ENCODE measurements at places on chromosomes 5 and 9.

- DNase-seq: no peak
These were observed 231.3 kb upstream of the CD180 start for GRCh38 chr5:67427850-67428298.

DNA sequence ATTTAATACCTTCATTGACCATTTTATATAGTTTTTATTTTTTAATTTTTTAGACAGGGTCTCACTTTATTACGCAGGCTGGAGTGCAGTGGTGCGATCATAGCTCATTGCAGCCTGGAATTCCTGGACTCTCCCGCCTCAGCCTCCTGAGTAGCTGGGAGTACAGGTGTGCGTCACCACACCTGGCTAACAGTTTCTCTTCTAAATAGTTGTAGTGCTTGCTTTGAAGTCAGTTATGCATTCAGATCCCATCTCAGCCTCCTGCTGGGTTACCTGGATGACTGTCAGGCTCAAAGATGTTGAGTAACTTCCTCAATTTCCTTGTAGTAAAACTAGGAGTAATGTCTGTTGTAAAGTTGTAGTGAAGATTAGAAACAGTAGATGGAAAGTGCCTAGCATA is 21.4 kb downstream of the SNX18 start:
- DNase-seq: no peak

DNA sequence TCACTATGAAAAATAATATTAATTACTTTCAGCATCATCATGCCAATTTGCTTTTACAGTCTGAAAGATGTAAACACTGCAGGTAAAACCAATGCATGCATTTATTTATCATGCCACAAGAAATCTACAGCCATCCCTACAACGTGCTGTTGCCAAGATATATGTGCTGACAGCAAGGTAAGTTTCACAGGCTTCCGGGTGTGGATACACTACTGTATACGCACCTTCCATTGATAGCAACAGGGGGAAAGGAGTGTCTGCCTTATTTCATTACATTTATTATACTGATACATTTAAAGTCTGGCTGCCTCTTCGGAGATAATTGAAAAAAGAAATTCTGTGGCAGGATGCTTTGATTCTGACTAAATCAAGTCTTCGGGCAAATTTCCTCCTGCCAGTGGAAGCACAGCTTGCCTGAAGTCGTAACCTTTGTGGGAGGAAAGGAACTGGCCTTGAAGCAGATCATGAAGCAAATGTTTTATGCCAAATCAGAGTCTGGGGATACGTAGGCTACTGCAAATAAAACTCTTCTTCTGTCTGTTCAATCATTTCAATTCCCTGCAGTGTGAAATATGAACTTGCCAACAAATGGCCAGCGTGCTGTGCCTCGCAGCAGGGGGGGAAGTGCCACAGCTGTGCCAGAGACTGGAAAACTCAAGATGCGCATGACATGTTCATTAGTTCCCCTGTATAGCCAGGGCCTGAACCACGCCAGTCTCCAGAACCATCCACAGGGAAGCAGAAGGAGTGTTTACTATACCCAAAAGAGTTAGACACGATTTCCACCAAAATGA is 268.1 kb downstream of the EFNA5 start:
- peak; percentile 29 for DNase-seq

GRCh38 chr5:16690243-16690852 is 73.6 kb upstream of the RETREG1 start:
- DNase-seq: peak; percentile 56

GRCh38 chr9:20446248-20446647 is 176.1 kb downstream of the MLLT3 start:
- no peak for DNase-seq

DNA sequence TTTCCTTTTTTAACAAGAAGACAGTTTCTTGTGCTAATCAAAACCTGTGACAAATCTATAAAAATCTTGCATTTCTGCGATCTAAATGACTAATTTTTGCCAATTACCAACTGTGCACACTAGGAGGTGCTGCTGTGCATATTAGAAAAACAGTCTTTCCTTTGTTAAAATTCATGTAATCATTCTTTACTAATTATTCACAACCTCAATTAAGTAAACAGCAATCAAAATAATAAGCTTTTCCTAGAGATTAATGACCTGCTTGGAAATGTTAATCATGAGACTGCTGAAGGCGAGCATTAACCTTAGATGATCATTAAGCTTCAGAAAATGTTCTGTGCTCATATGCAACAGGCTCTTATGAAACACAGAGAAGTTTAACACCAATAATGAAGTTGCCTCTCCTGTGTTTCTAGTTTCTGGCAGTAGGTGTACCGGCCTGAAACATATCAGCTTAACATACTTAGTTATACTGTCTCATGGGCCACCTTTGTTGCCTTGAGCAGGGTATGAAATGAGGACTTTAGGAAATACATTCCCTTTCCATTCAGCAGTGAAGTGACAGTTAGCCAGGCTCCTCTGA is 17.7 kb downstream of the RFESD start:
- peak; percentile 27 for DNase-seq

DNA sequence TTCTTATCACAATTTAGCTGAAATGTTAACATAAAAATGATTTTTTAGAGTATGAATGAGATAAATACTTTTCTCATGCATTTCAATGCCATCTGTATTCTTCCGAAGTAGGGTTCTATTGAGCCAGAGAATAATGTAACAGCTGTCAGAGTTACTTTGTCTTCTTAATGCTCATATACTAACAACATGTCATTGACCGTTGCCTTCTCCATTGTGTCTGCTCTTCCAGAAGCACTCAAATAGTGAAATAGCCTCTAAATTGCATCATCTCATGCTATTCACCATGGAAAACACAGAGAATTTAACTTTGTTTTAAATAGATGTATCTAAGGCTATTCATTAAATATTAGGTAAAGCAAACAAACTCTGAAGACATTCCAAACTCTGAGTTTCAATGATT is 1875.9 kb upstream of the CDH9 start:
- no peak for DNase-seq

GRCh38 chr5:90504743-90505142 is 24.6 kb downstream of the LYSMD3 start:
- no peak for DNase-seq

DNA sequence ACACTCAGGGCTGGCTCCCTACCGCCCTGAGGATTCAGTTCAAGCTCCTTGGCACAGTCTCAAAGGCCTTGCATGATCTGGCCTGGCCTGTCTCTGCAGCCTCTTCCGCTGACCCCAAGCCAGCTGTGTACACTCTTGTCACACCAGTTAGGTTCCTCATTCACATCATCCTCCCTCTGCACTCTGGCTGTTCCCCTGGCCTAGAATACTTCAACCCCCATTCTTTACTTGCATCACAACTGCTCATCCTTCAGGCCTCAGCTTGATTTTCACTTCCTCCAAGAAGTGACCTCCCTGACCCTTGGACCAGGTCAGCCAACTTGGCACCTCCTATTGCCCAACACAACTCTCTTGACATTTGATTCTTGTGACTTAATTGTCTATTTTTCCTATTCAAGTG is 18.9 kb upstream of the PFDN1 start:
- DNase-seq: no peak

DNA sequence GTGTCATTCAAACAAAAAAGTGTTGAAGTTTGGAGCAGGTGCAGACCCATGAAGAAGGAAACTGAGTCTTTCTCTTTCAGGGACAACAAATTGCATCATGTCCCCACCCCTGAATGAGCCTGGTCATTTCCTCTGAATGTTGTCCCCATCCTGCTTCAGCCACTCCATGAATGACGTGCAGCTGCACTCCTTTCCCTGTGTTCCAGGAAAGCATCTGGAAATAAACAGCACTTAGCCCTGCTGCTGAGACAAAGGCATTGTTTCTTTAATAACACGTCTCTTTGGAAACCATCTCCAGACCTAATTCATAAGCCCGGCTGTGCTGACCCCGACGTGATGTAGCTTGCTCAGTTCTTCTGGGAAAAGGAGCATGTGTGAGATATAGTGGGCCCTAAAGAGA is 682.3 kb downstream of the BRINP1 start:
- DNase-seq: no peak

DNA sequence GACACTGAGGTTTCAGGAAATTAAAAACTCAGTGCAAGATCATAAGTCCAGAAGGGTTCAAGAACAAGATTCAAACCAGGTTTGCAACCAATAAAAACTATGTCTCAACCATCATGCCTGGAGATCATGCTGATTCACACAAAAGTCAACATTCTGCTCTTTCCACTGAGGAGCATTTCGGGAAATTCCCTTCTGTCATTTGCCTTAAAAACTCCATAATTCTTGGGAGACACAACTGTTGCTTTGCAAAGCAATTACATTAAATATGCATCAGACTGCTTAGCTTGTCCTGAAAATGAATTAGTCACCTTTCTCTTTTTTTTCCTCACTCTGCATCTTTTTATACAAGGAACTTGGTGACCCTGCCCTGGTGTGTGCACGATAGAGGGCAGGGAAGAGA is 275.9 kb upstream of the ZNF462 start:
- DNase-seq: peak; percentile 8

DNA sequence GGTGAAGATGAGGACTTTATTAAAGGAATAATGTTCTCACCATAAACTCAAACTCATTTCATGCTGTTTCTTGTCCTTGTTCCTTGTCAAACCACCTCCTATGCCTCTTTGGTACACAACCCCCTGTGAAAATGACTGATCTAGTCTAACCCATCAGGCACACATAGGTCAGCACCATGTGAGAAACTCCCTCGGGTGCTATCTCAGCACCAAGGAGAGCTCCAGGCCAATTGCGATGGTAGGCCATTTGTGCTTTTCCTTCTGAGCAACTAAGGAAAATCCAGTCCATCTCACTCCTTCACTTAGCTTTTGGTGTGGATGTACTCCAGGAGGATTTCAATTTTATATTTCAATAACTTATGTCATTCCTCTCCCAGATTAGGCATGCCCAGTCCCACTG is 199.8 kb downstream of the ZNF608 start:
- DNase-seq: peak; percentile 53

GRCh38 chr9:100324594-100325200 is 28.0 kb downstream of the TEX10 start:
- peak; percentile 51 for DNase-seq

DNA sequence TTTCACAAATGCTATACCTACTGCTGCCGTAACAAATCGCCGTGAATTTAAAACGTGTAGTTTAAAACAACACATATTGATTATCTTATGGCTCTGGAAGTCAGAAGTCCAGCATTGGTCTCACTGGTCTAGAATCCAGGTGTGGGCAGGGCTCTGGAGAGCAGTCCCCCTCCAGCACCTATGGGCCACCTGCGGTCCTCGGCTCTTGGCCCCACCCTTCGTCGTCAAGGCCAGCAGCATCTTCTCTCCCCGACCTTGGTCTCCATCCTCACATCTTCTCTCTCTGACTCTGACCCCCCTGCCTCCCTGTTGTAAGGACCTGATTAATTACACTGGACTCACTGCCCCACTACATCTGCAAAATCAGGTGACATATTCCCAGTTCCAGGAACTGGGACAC is 106.4 kb upstream of the COL5A1 start:
- DNase-seq: no peak

- peak; percentile 36 for DNase-seq
These were observed 69.5 kb upstream of the HSPB3 start for GRCh38 chr5:54385994-54386393.

- DNase-seq: no peak
These were observed 176.0 kb downstream of the PTPRD start for GRCh38 chr9:10436756-10437155.

DNA sequence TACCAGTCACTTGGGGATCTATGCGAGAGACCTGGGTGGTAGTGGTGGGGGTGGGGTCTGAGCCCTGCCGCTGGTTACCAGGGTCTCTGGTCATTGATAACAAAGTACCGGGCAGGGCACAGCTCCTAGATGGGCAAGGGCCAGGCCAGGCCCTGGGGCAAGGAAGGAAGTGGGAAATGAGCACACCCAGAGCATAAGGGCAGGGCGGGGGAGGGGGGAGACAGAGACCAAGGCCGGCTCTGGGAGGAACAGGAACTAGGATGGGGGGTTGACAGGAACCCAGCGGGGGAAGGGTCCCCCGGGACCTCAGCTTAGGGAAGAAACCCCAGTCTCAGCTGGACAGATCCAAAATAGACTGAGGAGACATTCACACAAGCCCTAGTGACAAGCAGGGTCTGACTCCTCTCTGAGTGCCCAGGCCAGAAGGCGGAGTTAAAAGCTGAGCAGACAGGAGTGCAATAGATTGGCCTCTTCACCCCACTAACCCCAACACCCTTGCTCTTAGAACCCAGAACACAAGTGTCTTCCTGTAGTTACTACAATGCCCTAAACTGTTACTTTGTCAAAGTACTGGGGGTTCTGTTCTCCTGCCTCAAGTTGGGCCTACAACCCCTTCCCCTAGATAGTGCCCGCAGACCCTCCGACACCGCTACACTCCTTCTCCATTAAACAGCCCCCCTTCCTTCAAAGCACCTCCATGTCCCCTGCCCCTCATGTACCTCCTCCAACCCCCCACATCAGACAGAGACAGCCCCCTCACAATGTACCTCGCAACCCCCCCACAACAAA is 628 bp downstream of the ATOSB start:
- peak; percentile 81 for DNase-seq

- peak; percentile 96 for DNase-seq
These were observed 454.5 kb downstream of the HINT1 start for GRCh38 chr5:130710596-130710995.

DNA sequence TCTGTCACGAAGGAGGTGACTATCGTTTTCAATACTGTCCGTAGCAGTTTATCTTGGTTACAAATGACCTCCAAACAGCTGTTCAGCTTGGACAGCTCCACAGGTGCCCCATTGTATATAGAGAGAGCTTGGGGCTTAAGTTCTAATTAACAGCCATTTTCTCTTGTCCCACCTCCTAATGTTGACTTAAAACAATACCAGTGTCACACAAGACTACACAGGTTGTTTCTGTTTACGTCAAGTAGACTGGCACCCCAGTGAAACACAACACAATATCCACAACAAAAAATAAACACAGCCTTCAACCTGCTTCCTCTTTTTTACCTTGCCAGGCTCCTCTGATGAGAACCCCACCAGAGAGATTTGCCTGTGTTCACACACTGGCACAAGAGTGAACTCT is 39.8 kb upstream of the TLE1 start:
- DNase-seq: no peak

DNA sequence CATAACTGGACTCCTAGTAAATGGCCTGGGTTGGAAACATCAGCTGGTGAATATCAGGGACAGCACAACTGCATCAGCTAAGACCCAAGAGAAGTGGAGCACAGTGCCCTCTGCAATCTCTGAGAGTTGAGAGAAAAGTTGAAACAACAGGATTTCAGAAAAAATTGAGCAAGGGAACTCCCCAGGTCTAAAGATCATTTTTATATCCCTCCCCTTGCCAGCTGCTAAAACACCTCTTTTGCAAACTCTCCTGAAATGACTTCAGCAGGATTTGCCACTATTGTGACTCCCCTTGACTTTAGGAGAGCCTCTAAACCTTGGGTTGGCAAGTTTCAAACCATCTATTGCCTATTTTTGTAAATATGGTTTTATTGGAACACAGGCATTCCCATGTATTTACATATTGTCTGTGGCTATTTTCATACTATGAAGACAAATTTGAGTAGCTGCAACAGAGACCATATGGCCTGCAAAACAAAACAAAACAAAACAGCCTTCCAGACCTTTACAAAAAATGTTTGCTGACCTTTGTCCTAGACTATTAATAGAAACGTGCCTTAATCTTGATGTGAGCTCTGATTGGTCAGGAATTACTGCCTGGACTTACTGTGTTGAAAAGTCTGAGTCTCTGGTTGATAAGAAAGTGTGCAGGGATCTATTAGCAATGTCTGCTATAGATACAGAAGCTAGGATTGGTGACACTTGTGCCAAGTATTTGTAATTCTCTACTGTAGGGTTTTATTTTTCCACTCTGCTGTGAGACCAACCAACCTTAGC is 37.7 kb upstream of the PLPPR1 start:
- DNase-seq: no peak

- DNase-seq: peak; percentile 42
These were observed 11.3 kb downstream of the MYOZ3 start for GRCh38 chr5:150672237-150672883.
